ENCODE measurements at places on chromosomes 3 and 15.

DNA sequence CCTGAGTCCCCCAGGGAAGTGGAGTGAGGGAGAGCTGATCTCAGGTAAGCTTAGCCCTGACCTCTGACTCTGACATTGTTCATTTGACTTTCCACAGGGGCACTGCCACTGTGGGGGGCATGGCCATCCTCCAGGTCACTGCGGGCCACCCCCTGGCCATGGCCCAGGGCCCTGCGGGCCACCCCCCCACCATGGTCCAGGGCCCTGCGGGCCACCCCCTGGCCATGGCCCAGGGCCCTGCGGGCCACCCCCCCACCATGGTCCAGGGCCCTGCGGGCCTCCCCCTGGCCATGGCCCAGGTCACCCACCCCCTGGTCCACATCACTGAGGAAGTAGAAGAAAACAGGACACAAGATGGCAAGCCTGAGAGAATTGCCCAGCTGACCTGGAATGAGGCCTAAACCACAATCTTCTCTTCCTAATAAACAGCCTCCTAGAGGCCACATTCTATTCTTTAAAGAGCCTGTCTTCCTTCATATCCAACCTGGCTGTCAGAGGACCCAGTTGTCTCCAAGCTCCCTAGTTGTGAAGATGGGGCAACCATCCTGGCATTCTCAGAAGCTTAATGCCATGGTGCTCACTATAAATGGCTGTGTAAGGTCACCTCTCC, 1.9 kb upstream of the DISP2 start:
- no peak for DNase-seq

DNA sequence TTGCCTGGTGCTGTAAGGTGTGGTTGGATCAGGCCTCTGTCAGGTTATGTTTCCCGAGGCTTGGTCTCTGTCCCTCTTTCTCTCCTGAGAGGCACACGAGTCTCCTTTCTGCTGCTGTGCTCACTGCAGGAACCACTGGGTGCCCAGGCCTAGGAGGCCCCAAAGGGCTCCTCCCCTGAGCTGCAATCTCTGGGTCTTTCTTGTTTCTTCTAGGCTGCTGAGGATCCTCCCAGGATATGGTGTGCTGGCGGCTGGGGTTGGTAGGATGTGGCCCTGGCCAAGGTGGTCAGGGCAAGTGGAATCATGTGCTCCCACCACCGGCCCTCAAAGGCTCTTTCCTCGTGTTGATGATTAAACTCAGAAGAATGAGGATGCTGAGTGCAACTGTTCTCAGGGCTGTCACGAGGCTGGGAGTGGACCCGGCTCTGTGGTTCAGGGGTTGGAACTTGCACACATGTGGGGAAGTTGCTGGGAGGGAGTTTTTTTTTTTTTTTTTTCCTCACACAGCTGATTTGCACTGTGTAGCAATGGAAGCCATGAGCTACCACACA, 43.6 kb upstream of the CTSH start:
- peak; percentile 98 for DNase-seq

DNA sequence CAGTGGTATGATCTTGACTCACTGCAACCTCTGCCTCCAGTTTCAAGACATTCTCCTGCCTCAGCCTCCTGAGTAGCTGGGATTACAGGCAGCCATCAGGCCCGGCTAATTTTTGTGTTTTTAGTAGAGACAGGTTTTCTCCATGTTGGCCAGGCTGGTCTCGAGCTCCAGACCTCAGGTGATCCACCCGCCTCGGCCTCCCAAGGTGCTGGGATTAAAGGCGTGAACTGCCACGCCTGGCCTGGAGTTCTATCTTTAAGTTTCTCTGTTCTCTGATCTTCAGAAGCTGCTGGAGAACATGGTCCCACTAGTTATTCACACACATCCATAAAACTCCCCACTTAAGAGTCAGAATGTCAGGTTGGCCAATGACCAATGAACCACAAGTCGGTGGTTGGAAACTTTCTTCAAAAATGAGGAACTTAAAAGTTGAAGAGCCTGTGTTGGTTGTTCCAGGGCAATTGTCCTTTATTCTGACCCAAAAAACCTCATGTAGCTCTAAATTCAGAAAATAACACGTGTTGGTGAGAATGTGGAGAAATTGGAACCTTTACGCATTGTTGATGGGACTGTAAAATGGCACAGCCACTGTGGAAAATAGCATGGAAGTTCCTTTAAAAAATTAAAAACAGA, 55.9 kb upstream of the PIK3CB start:
- DNase-seq, result peak; percentile 95

GRCh38 chr3:110608566-110608965, 463.1 kb upstream of the NECTIN3 start:
- no peak for DNase-seq

DNA sequence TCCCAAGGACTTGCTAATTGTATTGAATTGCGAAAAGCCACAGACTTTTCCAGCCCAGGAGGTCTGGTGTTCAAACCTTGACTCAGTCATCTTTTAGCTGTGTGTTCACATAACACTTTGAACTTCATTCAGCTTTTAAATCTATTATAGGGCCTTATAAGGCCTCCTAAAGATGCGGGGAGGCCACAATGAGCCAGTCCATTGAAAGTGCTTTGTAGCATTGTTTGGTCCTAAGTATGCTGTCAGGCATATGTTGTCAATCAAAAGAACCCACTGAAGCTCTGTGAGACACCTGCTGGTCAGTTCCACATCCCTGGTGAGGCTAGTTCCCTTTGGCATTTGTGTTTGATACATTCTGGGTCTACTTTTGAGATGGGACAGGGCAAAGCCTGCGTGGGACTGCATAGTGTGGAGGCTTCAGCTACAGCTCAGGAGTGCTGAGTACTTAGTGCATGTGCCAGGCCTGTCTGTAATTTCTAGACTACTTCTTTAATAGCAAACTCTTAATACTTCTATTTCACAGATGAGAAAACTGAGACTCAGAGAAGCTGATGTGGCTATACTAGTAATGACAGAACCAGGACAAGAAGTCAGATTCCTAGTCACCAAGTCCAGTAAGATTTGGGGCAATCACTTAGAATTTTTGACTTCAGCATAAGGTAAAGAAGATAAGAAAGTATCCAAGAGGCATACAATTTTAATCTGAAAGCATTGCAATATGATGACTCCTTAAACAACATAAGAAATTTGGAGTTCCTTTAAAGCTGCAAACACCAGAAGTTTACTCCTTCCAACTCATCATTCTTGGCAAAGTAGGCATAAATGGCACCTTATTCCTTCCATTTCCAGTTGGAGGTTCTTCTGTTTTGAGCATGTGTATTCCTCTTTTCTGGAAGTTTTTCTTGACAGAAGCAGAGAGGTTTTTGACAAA, 213.0 kb downstream of the PDCD6IP start:
- no peak for DNase-seq

All from inflammatory macrophage treated with lipopolysaccharide for 4 hours (primary cell).